ENCODE measurements at places on chromosomes 1 and 21. TPM values are rescaled to one million over a fixed set of nuclear protein-coding genes. Genes with fewer than 3 reads are reported as not detected.

LPAR3 gene
- total RNA-seq = 0.33 TPM

ZBTB21 gene
- 21.8 TPM for total RNA-seq

KRTAP10-1 gene
- not detected for total RNA-seq

PDC gene
- total RNA-seq = not detected

SERINC2 gene
- total RNA-seq = 3.7 TPM

ERICH3 gene
- not detected for total RNA-seq
